ENCODE measurements at places on chromosomes 2 and 18.

GRCh38 chr2:28547906-28548600 is 52.2 kb downstream of the PLB1 start:
- no peak for DNase-seq

GRCh38 chr2:82013641-82014040 is 1709.1 kb upstream of the LRRTM1 start:
- DNase-seq = no peak

- DNase-seq = peak; percentile 55
Measured at GRCh38 chr2:12702168-12703121, 14.3 kb upstream of the TRIB2 start.

DNA sequence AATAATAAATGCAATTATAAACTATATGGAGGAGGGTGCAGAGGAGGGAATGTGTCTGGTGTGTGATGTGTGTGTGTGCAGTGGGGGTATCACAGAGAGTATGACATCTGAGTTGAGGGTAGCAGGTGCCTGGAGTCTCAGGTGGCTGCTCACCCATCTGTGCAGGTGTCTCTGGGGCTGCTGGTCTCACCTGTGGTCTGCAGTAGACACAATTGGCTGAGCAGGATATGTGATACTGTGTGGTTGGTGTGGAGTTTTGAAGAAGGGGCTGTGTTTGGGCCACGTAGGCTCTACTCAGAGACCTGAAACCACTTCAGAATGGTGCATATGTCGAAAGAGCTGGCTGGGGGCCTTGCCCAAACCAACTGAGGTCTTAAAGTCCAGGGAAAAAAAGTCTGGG is 17.0 kb downstream of the FABP1 start:
- no peak for DNase-seq

DNA sequence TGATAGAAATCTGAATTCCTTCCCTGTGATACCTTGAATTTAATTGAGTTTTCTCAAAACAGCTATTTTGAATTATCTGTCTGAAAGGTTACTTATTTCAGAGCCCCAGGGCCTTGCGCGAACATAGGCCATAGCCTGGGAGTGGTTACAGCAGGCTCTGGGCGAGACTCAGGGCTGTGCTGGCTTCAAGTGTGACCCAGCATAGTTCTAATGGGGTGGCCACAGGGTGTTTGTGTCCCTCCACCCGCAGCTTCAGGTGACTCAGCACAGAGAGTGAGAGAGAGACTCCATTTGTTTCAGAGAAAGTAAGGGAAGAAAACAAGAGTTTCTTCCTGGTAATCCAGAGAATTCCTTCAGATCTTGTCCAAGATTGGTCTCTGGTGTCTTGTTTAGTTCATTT is 137.9 kb upstream of the POU3F3 start:
- DNase-seq = no peak

- no peak for DNase-seq
Measured at GRCh38 chr2:203646266-203646864, 60.1 kb upstream of the CD28 start.

DNA sequence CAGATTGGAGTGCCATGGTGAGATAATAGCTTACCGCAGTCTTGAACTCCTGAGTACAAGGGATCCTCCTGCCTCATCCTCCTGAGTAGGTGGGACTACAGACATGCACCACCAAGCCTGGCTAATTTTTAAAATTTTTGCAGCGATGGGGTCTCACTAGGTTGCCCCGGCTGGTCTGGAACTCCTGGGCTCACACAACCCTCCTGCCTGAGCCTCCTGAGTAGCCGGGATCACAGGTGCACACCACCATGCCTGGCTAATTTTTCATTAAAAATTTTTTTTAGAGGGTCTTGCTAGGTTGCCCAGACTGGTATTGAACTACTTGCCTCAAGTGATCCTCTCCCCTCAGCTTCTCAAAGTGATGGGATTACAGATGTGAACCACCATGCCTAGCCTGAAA is 27.8 kb downstream of the RAB31 start:
- DNase-seq = no peak

GRCh38 chr18:49499046-49499637 is 12.1 kb upstream of the C18orf32 start:
- DNase-seq = no peak

DNA sequence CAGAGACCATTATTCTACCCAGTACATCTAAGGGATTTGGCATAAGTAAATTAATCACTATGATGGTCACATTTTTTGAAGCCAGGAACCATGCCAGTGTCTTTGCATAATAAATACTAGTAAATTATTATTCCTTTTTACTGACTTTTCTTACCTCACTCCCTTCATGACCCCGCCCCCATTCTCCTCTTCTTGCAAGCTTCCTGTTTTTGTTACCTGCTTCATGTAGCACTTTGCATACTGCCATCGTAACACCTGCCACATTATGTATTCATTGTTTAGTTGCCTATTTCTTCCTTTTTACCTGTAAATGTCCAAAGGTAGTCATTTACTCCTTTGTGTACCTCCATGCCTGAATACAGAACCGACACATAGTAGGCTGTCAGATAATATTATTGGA is 309.5 kb downstream of the KIAA1328 start:
- no peak for DNase-seq

GRCh38 chr2:44807201-44808025 is 134.1 kb upstream of the SIX3 start:
- DNase-seq = no peak

GRCh38 chr18:56066524-56067213 is 478.7 kb upstream of the TCF4 start:
- no peak for DNase-seq

- no peak for DNase-seq
Measured at GRCh38 chr2:50958504-50958903, 73.4 kb downstream of the NRXN1 start.

DNA sequence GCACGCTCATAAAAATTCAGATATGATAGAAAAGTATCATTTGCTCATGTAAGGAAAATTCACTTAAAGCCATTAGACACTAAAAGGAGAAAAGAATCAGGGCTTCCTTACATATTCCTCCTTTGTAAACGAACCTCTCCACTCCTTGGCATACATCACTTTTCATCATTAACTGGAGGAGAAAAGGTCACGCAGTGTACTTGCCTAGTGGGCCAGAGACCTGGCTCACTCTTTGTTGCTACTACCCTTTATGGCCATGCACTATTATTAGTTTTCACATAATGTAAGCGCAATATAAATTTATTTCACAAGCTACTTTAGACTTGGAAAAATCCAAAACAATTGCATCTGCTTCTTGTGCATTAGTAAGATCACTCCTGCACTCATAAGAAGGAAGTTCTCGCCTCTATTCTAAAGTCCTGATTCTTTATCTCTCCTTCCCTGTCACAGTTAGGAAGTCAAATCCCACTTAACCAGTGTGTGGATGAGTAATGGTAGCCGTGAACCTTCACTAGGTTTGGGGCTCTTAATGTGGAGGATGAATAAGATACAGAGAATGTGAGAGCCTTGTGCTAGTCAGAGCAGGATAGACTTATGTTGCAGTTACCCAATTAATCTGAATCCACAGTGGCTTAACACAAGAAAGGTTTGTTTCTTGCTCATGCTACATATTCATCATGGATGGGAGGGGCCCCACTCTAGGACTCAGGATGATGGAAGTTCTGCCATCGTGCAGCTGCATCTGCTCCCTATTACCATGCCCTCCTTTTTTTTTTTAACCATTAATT is 115.0 kb upstream of the GLS start:
- DNase-seq = no peak

- no peak for DNase-seq
Measured at GRCh38 chr2:37644191-37644590, 27.3 kb downstream of the CDC42EP3 start.

DNA sequence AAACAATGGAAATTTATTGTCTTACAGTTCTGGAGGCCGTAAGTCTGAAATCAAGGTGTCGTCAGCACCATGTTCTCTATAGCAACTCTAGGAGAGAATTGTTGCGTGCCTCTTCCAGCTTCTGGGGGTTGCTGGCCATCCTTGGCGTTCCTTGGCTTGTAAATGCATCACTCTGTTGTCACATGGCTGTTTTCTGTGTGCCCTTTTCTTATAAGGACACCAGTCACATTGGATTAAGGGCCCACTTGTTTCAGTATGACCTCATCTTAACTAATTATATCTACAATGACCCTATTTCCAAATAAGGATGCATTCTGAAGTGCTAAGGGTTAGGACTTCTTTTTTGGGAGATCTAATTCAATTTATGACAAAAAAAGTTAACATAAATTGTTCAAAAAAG is 1.4 kb upstream of the PLEK start:
- DNase-seq = no peak

GRCh38 chr2:17270894-17271293 is 247.3 kb downstream of the RAD51AP2 start:
- DNase-seq = no peak

GRCh38 chr18:55968550-55968949 is 380.6 kb upstream of the TCF4 start:
- no peak for DNase-seq

- no peak for DNase-seq
Measured at GRCh38 chr2:127762846-127763245, 48.1 kb downstream of the WDR33 start.

DNA sequence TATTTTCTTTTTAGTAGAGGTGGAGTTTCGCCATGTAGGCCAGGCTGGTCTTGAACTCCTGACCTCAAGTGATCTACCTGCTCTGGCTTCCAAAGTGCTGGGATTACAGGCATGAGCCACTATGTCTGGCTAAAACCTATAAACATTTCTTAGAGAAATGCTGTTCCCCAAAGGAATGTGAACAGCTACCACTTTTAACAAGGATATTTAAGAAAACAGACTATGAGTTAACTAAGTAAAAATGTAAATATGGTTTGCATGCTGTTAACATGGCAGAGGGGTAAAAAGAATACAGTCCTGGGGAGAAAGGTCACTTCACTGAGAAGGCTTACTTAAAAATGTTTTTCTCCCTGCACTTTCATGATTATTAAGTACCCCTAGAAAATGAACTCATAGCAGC is 57.1 kb downstream of the SLC16A14 start:
- no peak for DNase-seq

- no peak for DNase-seq
Measured at GRCh38 chr2:10339647-10340592, 37.2 kb downstream of the HPCAL1 start.

DNA sequence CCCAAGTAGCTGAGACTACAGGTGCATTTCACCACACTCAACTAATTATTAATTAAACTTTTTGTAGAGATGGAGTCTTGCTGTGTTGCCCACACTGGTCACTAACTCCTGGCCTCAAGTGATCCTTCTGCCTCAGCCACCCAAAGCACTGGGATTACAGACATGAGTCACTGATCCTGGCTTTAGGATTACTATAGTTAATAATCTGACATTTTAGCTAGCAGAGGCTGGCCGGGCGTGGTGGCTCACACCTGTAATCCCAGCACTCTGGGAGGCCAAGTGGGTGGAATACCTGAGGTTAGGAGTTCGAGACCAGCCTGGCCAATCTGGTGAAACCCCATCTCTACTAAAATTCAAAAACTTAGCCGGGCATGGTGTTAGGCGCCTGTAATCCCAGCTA is 39.5 kb downstream of the USP34 start:
- no peak for DNase-seq

- no peak for DNase-seq
Measured at GRCh38 chr18:48961547-48961946, 10.8 kb upstream of the SMAD7 start.

- DNase-seq = no peak
Measured at GRCh38 chr2:30334762-30335363, 103.5 kb downstream of the LBH start.
